ENCODE measurements at places on chromosomes 5 and 9.
A peak's percentile ranks its signal among the peaks of the same experiment; 100 is the strongest.

GRCh38 chr5:66779528-66779927, 183.3 kb downstream of the MAST4 start:
- no peak for DNase-seq

- no peak for DNase-seq
Measured at GRCh38 chr9:105171076-105171475, 73.4 kb upstream of the SLC44A1 start.

GRCh38 chr5:172207511-172207910, 13.5 kb downstream of the EFCAB9 start:
- DNase-seq: no peak

GRCh38 chr5:91263898-91264297, 119.2 kb downstream of the ARRDC3 start:
- DNase-seq: no peak

DNA sequence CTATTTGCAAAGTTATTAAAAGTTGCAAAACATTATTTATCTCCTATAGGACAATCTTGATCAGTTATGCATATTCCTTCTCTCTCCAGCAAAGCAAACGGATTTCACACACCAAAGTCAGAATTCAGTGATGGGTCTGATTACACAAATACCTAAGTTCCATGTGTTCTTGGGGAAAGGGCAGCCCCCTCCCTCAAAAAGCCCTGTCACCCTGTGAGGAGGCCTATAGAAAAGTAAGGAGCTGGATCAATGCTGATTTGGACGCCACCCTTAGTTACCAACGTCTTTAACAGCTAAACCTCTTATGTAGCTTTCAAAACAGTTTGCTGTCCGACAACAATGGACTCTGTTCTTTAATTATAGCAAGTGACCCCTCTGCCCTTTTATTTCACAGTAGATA, 6.4 kb downstream of the ZNF608 start:
- DNase-seq: no peak

DNA sequence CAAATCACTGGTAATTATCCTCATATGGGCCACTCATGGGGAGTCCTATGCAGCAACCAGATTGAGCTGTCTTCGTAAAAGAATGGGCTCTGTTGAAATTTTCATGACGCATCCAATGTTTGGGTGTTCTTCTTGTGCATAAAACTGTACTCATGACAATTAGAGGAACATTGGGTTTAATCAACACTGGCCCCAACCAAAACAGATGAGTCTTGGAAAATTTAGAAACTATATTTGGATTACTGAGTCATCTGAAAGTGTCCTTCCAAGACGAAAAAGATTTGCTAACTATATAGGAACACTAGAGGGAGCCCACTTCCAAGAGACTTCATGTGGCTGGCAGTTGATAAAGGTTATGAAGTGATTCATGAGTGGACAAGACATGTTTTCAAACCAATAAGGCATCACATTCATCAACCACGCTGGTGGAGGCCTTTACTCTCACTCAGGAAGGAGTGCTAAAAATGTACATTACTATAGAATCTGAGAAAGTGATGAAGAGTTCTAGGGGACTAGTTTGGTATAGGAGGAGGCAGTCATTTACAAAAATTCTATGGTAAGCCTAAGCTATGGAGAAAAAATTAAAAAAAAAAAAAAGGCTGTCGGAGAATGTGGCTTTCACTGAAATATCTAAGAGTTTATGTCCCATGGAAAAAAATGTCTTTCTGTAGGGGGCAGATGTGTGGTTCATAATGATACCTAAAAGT, 313.5 kb downstream of the PRDM9 start:
- DNase-seq: no peak

DNA sequence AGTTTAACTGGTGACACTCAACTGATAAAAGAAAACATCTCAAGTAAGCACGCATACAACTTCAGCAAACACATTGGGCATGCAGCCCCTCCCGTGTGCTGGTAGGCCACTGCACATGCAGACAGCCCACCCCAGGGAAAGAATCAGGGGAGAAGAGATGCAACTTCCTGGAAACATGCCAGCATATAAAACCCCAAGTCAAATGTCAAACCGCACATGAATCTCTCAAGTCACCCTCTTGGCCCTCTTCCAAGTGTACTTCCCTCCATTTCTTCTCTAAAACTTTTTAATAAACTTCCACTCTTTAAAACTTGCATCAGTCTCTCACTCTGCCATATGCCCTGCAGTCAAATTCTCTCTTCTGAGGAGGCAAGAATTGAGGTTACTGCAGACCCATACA, 732.7 kb downstream of the SEMA5A start:
- no peak for DNase-seq

- no peak for DNase-seq
Measured at GRCh38 chr5:145793574-145793973, 41.6 kb downstream of the PRELID2 start.

GRCh38 chr5:41196197-41196596, 17.1 kb downstream of the C6 start:
- no peak for DNase-seq

DNA sequence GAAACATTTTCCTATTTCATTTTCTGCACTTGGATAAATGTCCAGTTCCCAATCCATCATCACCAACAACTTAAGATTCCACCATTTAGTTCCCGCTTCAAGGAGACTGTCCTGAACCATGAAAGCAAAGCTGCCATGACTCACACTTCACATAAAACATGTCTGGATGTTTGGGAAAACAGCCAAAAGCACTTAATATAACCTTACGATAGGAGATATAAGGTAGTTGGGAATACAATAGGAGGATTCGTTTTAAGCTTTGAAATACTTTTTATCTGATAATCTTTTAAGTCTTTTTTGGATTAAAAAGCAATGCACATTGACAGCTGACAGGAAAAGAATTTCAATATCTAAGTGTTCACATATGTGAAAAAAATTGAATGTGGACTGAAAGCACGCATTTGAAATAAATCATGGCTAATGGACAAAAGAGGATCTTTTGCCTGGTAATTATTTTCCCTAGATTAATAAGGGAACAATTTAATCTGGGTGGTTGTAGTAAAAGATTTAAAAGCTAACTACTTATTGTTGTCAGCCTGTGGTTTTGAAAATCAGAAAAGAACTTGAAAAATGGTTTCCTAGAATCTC, 17.3 kb upstream of the TGFBI start:
- DNase-seq: no peak

DNA sequence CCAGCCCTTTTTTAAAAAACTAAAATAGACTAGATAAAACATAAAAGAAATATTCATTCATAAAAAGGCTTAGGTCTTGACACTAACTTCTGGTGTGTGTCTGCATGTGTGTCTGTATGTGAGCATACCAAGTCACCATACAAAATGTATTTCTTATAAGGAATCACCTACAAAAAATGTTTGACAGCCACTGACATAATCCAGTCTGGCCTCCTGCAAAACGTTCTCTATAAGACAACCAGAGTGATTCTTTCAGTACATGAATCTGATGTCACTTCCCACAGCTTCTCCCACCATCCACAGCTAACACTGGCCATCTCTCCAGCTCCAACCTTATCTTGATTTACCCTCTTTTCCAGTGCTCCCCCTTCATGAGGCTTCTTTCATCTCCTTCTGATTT, 192.3 kb downstream of the TLE1 start:
- DNase-seq: no peak

- no peak for DNase-seq
Measured at GRCh38 chr9:8391132-8391531, 591.6 kb upstream of the DMAC1 start.

DNA sequence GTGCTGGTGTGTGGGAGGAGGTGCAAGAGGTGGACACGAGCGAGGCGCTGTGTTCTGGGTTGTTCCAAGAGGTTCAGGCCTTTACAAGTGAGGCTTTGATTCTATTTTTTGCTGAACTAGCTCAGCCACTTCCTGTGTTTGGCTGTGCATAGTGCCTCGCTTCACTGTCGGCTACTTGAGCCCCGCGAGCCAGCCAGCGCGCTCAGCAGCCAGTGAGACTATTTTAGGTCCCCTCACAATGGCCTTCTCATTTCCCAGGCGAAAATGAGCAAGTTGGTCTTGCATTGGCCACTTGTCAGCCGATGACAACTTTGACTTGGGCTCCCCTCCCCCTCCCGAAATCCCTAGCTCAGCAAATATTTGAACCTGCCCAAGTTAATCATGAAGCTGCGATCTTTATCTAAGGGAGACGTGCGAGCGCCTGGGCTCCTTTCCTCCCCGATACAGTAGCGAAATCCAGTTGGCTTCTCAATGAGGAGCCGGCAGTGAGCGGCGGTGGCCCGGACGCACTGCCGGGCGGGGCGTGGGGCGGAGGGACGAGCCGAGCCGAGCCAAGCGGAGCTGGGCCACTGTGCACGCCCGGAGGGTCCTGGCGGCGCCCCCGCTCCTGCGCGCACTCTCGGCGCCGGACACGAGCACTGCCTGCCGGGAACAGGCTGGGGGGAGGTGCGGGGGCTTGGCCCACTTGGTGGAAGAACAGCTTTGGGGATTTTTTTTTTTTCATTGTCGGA, 72.6 kb downstream of the PIK3R1 start:
- peak; percentile 34 for DNase-seq

DNA sequence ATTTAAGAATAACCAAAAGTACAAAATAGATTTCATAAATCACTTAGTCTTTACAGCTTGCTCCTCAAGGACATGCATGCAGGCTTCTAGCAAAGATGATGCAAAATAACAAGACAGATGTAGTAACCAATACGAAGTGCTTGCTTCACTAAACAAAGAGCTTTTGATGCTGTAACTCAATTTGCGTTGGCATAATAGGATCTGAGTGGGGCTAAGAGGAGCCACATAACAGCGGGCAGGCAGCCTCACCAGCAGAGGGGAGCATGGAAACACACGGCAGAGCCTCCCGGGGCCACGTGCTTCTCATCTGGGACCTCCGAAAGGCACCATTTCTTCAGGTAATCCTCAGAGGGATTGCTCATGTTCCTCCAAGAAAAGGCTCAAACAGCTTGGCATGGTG, 139.7 kb downstream of the C5orf15 start:
- DNase-seq: no peak

GRCh38 chr9:123225374-123225813, 43.0 kb downstream of the STRBP start:
- peak; percentile 55 for DNase-seq

DNA sequence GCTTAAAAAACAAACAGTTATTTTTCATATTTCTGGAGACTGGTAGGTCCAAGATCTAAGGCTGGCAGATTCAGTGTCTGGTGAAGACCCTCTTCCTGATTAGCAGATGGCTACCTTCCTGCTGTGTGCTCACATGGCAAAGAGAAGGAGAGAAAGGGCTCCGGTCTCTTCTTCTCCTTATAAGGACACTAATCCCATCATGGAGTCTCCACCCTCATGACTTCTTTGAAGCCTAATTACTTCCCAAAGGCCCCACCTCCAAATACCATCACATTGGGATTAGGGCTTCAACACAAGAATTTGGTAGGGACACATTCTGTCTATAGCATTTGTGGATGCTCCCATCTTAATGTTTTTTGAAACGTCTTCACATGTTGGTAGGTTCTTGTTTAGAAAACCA, 391.1 kb downstream of the TMEM161B start:
- DNase-seq: no peak

- no peak for DNase-seq
Measured at GRCh38 chr5:87541033-87541432, 128.3 kb upstream of the CCNH start.

- no peak for DNase-seq
Measured at GRCh38 chr5:53956196-53956595, 354.2 kb downstream of the ARL15 start.

DNA sequence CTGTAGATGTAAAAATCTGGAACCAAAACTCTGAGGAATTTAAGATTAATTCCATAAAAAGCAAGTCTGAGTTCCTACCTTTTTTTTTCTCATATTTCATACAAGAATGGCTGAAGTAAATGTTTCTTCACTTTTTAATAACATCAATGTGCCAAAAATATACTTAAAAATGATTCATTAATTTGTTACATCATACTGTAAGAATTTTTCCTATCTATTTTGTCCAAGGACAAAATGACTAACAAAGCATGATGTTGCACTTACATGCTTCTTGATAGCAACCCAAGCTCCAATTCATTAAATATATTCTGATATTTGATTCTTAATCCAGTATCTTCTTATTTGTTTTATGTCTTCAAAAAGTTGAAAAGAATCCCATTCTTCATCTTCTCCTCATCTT, 988.3 kb downstream of the TLE1 start:
- no peak for DNase-seq

GRCh38 chr5:179805529-179806249, 977 bp downstream of the MGAT4B start:
- no peak for DNase-seq

GRCh38 chr9:130027533-130028365, 15.2 kb downstream of the FNBP1 start:
- DNase-seq: no peak

GRCh38 chr9:109190151-109190550, 23.1 kb upstream of the FRRS1L start:
- no peak for DNase-seq

GRCh38 chr5:40480392-40480791, 199.3 kb upstream of the PTGER4 start:
- peak; percentile 35 for DNase-seq

DNA sequence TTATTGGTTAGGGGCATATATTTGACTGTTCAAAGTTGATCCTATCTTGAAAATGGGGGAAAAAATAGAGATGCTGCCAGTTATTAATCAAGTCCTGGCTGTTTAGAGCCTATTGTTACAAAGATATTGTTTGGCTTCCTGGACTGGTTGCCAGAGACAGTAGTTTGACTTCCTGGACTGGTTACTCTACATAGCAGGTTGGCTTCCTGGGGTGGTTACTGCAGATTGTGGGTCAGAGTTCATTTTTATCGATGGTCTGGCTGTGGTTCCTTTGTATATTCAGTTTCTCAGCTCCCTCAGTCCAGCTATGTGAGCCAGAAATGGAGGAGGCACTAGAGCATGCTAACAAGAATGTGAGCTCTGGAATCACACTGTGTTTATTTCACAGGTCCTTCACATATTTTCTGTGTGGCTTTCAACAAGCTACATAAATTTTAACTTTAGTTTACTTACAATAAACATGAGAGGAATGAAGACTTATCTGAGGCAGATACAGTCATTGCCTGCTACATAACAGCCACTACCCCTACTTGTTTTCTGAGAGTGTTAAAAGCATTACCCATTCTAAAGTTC, 137.6 kb downstream of the TRPM3 start:
- DNase-seq: no peak

- no peak for DNase-seq
Measured at GRCh38 chr5:873328-873727, 19.3 kb downstream of the BRD9 start.

GRCh38 chr5:130874861-130875417, 290.1 kb downstream of the HINT1 start:
- DNase-seq: no peak

DNA sequence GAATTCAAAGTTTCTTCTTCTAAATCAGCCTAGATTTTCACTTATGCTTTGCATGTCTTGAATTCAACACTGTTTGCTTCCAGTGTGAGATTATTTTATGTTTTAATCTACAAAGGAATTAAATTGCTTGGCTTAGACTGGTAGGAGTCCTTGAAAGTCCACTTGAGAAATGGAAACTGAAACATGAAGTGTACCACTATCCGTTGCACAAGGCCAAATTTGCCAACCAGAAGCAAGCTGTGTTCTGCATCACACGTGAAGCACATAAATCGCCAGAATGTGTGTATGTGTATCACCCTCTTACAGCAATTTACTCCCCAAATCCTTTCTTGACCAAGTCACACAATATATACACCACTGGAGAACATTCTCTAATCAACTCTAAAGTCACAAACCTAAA, 10.3 kb downstream of the SEMA6A start:
- DNase-seq: no peak

Data from activated CD8-positive, alpha-beta memory T cell treated with anti-CD3 and anti-CD28 coated beads, Interleukin-2, amount 50 U/mL, for 4 hours (primary cell).